ENCODE measurements at places on chromosomes 5 and 9. TPM values are rescaled to one million over a fixed set of nuclear protein-coding genes. Genes with fewer than 3 reads are reported as not detected.

DNA sequence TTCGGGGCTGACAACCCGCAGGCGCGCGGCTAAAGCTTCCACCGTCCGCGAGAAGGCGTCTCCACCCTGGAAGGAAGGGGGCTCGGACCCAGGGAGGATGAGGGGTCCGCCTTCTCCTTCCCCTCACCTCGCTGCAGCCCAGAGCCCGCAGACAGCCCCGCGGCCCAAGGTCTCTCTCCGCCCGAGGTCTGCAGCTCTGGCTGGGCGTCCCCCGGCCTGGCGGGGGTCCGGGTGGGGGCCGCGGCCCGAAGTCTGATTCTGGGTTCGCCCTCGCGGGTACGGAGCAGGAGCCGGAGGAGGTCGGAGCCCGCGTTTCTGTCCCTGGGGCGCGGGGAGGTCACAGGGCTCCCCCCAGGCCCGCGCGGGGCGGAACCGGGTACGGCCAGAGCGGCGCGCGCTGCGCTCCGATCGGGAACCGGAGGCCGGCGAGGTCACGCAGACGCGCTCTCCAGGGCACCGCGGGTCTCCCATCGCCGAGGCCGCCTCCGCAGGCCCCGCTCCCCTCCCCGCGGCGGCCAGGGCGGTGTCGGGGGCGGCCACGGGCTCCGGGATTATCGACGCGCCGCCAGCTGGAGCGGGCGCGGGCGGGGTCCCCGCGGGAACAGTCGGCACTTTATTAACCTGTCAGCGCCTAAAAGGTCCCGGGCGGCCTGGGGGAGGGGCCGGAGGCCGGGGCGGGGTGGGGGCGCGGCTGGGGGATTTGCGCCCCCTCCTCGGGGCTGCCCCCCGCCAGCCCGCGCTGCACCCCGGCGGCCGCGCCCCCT lies 11.6 kb downstream of the LHX3 start:
- DNase-seq = no peak
- H3K36me3 ChIP-seq = no peaks in the 10 kb centered on the region
- no peak overlapping the region for H3K27ac ChIP-seq
- no peaks in the 10 kb centered on the region for H3K27me3 ChIP-seq
- peak overlapping the region; percentile 12 for H3K4me3 ChIP-seq
- peaks cover 3% of the 10 kb centered on the region for H3K4me1 ChIP-seq

DNA sequence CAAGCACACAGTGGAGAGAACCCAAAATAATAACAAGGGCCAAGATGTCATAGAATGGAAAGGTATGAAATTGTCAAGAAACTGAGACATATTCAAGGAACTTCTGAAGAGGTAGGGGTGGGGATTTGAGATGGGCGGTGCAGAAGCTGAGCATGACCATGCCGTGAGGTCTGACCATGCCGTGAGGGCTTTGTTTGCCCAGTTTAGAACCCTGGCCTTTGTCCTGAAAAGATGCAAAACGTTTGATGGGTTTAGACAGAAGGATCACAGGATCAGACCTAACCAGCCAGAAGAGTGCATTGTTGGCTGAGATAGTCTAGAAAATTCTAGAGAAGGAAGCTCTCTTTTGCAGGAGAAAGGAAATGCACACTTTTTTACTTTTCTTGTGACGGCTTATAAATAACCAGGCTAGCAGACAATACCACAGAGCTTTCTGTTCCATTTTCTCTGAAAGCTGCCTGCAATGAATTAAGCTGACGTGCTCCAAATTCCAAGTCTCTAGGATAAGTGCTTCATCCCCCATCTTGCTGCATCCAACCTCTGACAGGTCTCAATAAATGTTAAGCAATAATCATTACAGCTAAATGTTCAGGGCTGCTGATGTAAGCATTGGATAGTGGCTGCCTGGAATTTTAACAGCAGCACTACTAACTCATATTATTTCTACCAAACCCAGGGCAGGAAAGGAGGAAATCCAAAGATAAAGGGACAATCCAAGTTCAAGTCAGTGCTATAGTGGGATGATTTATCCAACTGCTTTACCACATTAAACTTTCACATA lies 110.9 kb upstream of the IL6ST start:
- no peaks in the 10 kb centered on the region for H3K27me3 ChIP-seq
- H3K27ac ChIP-seq = no peak overlapping the region
- no peaks in the 10 kb centered on the region for H3K36me3 ChIP-seq
- no peak for DNase-seq
- no peaks in the 10 kb centered on the region for H3K4me1 ChIP-seq

DNA sequence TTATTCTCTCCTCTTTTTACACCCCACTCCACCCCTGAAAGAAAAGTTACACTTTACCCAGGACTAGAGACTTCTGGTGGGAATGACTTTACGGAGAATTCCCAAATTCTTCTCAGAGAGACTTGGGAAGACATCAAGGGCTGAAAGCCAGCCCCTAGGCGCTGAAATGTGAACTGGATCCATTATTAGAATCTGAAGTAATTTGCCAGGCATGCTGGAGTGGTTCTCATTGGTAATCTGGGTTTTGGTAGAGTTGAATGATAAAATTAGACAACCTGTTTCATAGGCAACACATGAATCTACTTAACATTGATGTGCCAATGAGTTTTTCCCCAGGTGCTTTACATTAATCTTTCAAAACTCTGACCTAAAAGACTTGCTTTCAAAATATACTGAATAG lies 324.8 kb downstream of the ADAMTS6 start:
- H3K27me3 ChIP-seq = no peaks in the 10 kb centered on the region
- H3K36me3 ChIP-seq = no peaks in the 10 kb centered on the region
- H3K4me3 ChIP-seq = no peak overlapping the region
- no peak overlapping the region for H3K27ac ChIP-seq

Gene KCNV2
- 8.4 TPM for total RNA-seq
